ENCODE measurements at places on chromosomes 2 and 18.

GRCh38 chr2:162607915-162608314 lies 230.7 kb downstream of the KCNH7 start:
- DNase-seq: no peak

DNA sequence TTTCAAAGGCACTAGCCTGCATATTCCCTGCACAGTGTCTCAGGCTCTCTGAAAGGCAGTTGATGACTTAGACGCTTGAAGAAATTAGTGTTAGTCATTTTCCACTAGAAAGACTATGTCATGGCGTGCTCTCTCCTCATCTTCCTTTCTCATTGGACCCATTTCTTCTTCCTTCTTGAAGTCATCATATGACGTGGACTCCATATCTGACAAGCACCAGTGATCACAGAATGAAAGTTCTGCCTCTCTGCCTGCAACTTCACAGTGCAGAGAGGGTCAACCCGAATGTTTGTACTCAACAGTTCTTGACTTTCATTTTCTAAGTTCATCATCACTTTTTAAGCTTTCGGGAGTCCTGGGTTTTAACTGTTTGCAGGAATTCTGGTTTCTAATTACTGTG lies 63.7 kb upstream of the CYRIA start:
- no peak for DNase-seq

DNA sequence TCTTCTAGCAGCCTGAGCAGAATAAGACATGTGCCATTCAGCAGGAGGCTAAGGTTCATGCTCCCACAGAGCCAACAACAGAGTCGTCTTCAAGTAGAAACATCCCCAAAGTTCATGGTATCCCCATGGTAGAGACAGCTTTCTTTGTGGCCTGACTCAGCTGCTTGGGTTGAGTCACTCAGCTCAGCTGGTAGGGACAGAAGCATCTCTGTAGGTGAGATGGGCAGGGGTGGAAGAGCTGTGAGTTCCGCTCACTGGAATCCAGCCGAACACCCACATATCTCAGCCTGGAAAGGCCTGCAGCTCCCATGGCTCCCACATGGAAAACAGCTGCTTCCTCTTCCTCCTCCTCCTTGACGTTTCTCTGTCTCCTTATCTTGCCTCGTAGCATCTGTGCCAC lies 792.7 kb downstream of the RNF144A start:
- no peak for DNase-seq

GRCh38 chr2:97688062-97688827 lies 18.7 kb downstream of the C2orf92 start:
- DNase-seq: no peak

DNA sequence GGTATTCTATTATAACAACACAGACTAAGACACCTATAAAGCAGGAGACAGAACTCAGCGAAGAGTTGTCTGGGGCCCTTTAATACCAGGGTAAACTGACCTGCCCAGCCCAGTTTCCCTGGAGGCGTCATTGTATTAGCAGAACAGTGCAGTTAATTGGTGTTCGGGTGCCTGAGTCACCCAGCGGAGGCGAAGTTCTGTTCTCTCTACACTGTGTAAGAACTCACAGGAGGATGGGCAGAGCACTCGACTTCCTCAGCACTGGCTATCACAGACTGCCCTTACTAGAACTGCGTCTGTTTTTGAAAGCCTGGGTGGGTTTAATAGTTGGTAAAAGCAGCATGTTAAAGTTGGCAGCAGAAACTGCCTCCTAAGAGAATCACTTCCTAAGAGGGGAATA lies 106.5 kb upstream of the ATP8B1 start:
- DNase-seq: no peak

DNA sequence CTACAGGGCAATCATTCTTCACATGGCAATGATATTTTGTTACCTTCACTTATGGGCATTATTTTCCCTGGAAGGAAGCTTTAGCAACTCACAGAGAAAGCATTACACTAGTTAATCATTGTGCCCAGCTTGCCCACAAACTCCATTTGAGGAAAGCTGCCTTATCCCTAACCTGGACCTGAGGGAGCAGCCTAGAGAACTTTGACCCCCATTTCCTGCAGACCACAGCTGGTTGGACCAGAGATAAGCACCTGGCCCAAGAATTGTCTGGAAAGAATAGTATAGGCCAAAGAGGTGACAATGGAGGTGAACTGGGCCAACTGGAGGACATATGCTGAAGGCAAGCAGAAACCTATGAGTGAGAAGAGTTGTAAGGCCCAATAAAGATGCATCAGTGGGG lies 48.4 kb upstream of the SESTD1 start:
- no peak for DNase-seq

DNA sequence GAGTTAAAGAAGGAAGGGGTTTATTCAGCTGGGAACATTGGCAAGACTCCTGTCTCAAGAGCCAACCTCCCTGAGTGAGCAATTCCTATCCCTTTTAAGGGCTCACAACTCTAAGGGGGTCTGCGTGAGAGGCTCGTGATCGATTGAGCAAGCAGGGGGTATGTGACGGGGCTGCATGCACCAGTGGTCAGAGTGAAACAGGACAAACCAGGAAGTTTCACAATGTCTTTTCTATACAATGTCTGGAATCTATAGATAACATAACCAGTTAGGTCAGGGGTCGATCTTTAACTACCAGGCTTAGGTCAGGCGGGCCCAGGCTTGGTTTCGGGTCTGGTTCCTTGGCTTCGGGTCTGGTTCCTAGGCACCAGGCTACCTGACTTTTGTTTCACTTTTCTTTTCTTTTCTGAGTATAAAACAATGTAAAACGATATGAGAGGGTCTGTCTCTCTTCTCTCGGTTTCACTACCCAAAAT lies 30.1 kb upstream of the LIPG start:
- no peak for DNase-seq

DNA sequence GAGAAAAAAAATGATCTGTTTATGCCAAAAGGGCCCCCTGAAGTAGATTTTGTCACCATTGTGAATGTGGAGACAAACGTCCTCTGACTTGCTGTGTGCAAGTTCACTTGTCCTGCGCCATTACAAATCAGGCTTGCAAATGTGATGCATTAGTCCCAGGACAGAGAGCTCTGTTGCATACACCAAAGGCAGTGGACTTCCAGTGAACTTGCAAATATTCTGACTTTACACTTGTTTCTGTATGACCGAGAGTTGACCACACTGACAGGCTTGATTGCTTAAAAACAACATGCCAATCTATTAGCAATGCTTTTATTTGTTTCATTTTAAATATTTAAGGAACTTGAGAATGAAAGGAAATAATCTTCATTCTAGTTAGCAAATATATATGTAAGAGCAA lies 293.2 kb downstream of the PLCL1 start:
- DNase-seq: no peak

DNA sequence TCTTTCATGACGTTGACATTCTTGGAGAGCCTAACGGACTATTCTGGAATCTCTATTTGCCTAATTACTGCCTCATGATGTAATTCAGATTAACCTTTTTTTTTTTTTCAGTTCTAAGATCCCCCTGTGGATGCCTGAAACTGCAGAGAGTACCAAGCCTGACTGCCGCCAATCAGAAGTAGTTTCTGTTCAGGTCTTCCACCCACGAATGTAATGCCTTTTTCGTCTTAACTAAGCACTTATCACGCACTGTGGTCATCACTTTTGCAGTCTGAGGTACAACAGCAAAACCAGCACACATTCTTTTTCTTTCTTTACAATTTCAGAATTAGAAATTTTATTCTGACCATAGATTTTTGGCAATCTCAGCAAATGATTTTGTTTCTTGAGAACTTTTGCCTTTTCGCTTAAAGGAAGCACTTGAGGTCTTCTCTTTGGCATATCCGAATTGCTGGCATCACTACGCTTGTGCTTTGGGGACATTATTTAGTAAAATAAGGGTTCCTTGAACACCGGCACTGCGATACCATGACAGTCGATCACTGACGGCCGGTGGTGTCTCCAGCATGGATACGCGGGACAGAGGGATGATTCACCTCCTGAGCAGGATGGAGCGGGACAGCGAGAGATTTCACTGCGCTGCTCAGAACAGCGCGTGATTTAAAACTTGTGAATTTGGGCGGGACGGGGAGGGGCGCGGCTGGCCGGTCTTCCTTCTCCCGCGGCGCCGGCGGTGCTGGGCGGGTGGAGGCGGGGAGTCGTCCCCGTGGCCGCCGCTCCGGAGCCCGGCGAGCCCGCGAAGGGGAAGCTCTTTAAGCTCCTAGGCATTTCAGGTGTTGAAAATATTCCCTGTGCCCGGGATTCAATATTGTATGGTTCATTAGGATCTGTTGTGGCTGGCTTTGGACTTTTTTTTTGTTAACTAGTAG lies 32.0 kb upstream of the GPR55 start:
- peak; percentile 23 for DNase-seq

- no peak for DNase-seq
Measured at GRCh38 chr2:96934182-96934495, 52.2 kb downstream of the FAM178B start.

DNA sequence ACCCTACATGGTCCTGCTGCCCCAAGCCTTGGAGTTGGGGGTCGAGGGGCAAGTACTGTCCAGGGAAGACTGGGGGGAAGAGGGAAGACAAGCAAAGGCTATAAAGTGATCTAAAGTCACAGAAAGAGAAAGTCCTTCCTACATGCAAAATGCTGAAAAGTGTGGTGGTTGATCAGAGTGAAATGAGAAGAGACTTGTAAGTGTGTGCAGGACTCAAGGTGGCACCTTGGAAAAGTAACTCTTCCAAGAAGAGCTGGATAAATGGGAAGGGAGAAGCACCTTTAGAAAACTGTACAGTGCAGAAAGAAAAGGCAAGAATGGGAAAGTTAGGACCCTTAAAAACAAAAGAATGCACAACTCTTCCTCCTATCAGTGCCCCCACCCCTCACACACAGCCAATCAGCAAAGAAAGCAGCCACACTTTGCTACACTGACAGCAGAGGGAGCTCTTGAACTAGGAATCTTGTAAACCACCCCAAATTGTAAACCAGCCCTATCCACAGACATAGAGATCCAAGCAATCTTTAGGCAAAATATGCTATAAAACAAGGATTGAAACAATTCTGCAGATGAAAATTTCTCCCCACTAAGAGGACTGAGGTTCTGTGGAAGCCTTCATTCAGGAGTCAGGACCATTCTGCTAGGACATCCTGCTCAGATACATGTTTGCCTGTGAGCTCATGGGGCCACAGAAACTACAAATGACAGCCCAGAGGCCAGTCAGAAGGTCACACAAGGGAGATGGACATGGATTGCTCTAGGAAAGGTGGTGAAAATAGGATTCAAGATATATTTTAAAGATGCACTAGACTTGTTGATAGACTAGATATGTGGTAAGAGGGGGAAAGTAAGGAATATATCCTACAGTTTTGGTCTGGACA lies 146.4 kb downstream of the FTCDNL1 start:
- DNase-seq: no peak

DNA sequence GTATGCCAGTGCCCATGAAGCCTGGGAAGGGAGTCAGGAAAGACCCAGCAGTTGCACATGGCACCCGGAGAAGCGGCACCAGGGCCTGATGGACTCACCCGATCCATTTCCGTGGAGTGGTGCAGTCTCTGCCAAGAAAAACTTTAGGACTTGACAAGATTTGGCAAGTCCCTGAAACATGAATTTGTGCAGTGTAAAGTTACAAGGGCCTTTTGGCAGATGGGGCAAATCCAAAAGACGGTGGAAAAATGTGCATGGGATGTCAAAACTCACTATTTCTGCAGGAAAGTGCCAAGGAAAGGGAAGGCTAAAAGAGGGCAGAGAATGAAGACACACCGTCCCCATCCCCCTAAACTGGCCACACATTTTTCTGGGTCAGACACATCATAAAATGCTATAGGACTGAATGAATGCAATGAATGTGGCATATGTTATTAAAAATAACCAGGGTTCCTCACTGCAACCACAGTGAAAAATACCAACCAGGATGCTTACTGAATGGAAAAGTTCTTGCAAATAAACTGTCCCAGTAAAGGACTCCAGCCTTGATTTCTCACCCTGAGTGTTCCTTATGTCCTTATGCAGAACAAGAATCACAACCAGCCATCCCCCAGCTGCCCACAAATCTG lies 173.5 kb upstream of the SIX2 start:
- no peak for DNase-seq

- no peak for DNase-seq
Measured at GRCh38 chr18:48632676-48633257, 93.9 kb downstream of the CTIF start.

DNA sequence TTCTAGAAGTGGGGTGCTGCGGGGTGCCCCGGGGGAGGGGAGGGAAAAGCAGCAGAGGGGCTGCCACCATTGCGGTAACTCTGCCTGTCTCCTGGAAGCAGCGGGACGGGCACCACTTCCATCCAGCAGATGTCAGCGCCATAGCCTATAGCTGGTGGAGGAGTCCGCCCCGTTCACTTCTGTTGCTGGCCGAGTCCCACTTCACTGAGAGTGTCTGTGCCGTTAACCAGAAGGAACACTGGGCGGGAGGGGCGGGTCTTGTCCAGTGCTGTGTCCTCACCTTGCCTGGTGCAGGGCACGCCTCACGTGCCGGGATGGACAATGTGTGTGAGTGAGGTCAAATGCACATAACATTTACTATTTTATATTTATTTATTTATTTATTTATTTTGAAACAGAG lies 19.3 kb upstream of the ODC1 start:
- no peak for DNase-seq

- no peak for DNase-seq
Measured at GRCh38 chr2:100270381-100271146, 51.7 kb downstream of the LONRF2 start.

DNA sequence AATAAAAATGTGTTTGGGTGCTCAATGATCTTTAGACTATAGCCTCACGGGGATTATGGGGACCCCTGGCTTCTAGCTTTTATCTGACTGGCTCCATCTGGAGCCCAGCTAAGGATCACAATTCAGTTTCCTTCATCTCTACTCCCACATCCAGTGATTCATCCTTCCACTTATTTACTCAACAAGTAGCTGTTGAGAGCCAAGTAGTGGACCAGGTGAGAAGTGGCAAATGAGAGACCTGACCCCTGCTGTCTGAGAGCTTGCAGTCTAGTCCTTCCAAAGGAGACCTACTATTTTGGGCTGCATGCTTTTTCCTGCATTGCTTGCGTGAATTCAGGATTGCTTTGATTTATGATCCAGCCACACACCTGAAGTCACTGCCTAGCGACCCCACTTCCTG lies 10.7 kb upstream of the DSG3 start:
- DNase-seq: no peak

DNA sequence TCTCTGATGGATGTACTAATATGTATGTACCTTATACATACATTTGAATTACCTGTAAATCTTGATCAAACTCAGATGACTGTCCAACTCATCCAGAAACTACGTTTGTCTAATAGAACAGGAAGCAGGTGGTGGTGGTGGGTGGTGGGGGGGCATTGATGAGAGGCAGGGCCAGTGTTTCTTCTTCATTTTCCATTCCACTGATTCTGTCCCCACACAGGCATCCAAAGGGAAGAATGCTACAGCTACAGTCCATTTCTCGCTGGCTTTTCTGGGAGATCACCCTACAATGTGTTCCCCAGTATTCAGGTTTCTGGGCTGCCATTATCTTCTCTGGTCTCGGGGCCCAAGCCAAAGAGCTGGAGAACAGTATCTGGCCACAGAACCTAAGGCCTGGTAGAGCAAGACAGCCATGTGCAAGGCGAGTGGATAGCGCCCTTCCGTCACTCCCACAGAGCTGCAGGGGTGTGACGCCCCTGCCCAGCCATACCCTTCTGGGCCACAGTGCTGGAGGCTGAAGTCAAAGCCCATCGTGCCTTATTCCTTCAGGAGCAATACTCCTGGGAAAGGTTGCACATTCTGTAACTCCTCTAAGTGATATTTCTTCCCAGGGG lies 54.5 kb downstream of the BCL11A start:
- no peak for DNase-seq
